ENCODE measurements at places on chromosomes 7 and 10.

DNA sequence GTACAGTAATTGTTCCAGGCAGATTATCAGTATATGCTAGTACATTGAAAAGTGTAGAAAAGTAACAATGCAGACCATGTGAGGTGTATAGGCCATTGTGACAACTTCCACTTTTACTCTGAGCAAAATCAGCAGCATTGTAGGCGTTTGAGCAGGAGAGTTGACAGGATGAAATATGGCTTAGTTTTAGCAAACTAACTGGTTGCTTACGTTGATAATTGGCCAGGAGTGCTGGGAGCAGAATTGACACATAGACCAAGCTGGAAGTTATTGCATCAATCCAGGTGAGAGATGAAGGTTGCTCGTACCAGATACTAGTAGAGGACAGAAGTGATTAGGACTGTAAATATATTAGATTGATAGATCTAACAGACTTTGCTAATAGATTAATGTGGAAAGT is 46.0 kb downstream of the LCOR start:
- DNase-seq = no peak

- no peak for DNase-seq
Measured at GRCh38 chr7:43137811-43138210, 25.4 kb downstream of the HECW1 start.

GRCh38 chr7:22723637-22724036 is 3.4 kb upstream of the IL6 start:
- DNase-seq = no peak

- DNase-seq = no peak
Measured at GRCh38 chr7:32161708-32162107, 91.5 kb upstream of the PDE1C start.

- DNase-seq = no peak
Measured at GRCh38 chr10:102675666-102676533, 31.6 kb downstream of the TRIM8 start.

- DNase-seq = no peak
Measured at GRCh38 chr7:70410134-70410750, 721.7 kb upstream of the GALNT17 start.

GRCh38 chr10:97717627-97718026 is 4.1 kb downstream of the MARVELD1 start:
- no peak for DNase-seq

GRCh38 chr7:137626469-137627067 is 220.2 kb downstream of the DGKI start:
- DNase-seq = no peak

GRCh38 chr10:32323051-32323450 is 23.9 kb downstream of the EPC1 start:
- no peak for DNase-seq

GRCh38 chr10:128069351-128070051 is 56.7 kb downstream of the MKI67 start:
- no peak for DNase-seq

DNA sequence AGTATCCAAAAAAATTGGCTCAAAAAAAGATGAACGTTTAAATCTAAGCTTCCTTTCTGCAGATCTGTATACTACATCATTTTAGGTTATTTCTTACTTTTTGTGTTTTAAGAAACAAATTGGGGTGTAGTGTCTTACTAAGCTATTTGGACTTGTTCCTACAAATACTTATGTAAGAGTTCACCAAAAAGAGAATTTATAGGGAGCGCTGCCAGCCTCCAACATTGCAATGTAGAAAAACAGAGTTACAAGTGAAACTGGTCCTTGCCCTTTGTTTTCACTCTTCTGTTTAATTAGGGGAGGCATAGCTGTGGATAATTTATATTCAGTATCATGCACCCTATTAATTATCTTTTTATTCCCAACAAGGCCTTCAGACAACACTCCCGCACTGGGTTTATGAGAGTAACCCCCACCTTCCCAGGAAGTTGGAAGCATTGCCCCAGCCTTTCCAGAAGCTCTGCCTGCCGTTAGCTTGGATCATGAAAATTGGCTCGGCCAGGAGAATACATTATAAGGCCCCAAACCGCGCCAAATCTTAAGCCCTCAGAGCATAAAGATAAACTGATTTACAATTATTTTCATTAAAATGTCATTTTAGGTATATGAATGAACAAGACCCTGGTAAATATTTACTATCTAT is 261.8 kb upstream of the KLF6 start:
- no peak for DNase-seq

DNA sequence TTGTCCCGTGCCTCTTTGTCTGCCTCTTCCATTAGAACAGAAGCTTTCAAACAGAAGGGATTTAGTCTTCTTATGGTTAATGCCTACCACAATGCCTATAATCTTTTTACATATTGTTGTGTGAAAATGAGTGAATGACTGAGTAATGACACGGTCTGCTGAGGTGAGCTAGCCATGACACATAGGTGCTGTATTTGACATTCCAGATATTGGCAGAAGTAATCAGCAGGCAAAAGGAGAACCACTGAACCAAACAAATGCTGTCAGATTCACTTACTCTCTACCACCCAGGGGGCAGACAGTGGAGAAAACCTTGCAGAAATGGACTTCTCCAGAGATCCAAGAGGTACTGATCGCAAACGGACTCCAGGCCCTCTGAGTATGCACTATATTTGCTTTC is 377.2 kb upstream of the VWC2 start:
- no peak for DNase-seq

DNA sequence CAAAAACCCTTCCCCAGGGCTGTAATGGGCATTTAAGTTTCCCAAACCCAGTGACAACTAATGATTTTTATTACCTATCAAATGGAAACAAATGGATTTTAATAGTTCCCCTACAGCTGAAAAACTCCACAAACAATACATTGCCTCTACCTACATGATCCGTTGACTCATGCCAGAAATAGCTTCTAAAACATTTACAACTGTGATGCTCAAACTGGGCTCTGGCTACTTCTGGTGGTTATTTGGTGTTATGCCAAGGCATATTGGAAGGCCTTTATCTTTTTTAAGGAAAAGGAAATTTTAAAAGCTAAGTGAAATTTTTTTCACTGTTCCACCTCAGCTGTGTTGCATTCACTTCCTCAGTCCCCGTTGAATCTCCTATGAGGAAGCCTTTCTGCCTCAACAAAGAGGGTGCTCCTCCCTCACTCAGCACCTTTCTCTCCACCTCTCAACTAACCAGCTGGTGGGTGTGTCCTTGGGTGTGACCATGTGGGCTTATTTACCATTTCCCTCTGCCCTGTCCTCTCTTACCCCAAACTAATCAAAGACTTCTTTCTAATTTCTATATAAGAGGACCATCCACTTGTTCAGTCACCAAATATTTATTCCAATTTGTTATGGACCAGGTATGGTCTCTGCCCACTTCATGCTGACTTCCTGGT is 82.9 kb downstream of the PRTFDC1 start:
- no peak for DNase-seq

DNA sequence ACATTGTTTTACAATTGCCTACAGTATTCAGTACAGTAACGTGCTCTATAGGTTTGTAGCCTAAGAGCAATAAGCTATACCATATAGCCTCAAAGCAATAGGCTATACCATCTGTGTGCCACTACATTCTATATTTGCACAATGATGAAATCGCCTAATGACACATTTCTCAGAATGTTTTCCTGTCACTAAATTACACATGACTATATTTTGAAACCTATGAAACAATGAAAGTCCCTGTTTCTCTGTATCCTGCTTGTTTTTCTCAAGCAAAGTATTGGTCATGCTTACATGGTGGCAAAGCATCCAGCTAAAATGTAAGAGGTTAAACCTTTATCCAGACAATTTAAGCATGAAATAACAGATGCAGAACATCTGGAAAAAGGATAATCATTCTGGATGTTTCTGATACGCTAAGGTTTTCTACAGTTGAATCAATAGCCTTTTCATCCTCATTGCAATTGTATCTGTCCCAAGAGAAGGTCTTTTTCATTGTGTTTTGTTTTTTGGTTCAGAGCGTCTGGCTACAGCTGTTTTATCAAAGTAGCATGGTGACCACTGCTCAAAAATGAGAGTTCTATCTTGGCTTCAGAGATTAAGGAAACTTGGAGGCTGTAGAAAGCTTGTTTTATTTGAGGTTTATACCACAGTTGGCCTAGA is 81.7 kb downstream of the CSTF2T start:
- no peak for DNase-seq

- DNase-seq = no peak
Measured at GRCh38 chr7:78406531-78406930, 608.0 kb downstream of the PHTF2 start.

- no peak for DNase-seq
Measured at GRCh38 chr10:78035025-78035424, 1.4 kb downstream of the RPS24 start.

GRCh38 chr7:151402029-151402835 is 7.6 kb downstream of the WDR86 start:
- no peak for DNase-seq

- no peak for DNase-seq
Measured at GRCh38 chr10:93598157-93598556, 2.9 kb downstream of the RBP4 start.

GRCh38 chr10:113762083-113762482 is 10.6 kb downstream of the PLEKHS1 start:
- DNase-seq = no peak

GRCh38 chr10:71125749-71126107 is 86.6 kb upstream of the UNC5B start:
- no peak for DNase-seq

- no peak for DNase-seq
Measured at GRCh38 chr7:4247106-4247876, 434.8 kb upstream of the FOXK1 start.

- DNase-seq = peak; percentile 75
Measured at GRCh38 chr10:133274751-133275683, 1.7 kb downstream of the ADAM8 start.

- DNase-seq = no peak
Measured at GRCh38 chr10:68296843-68297663, 34.8 kb upstream of the HNRNPH3 start.

DNA sequence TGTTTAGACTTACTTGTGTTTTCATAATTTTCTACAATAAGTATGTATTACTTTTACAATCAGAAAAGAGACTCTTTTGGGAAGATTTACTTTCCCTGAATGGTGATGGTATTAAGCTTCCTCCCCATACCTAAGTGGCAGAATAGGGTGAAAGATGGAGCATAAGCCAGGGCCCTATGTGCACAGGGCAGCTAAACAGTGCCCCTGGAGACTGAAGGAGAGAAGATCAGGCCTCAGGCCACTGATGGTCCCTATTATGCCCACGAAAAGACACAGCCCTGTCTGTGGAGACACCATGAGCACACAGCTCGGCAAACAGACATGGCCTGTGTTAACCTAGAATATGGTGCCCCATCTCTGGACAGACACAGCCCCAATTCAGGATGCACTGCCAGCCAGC is 139.4 kb downstream of the OAT start:
- no peak for DNase-seq
